ENCODE measurements at places on chromosomes 4 and X.

DNA sequence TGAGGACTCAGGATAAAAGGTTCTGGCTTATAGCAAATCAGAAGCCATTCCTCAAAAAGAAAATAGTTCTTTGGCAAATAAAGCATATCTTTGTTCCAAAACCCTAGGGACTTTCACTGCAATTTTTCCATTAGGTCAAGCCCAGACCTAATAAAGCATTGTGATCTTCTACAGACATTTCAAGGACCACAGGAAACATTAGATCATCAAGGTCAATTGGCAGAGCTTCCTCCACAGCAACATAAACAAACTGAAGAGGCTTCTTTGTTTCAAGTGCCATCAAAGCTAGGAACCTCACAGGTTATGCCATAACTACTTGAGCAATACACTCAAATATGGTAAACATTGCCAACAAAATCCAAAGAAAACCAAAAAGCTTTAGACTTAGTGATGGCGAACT, 144.9 kb downstream of the ANXA5 start:
- DNase-seq: no peak

DNA sequence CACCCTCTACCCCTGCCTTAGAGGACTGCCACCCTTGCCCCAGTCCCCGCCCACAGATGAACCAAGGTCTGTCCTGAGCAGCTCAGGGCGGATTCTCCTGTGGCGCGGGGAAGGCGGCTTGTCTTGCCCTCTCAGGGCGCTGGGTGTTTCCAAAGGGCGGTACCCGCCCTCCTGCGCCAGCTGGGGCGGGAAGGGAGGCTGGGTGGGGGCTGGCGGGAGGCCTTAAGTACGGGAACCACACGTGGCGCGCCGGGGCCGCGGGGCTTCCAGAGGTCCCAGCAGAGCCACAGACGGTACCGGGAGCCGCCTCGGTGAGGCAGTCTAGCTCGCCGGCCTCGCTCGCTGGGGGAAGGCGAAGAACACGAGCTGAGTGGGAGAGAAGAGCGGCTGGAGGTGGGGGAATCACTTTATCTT, 361.1 kb downstream of the MID1IP1 start:
- DNase-seq: peak; percentile 73

GRCh38 chrX:130299279-130300009, 30.7 kb upstream of the ZNF280C start:
- peak; percentile 3 for DNase-seq

DNA sequence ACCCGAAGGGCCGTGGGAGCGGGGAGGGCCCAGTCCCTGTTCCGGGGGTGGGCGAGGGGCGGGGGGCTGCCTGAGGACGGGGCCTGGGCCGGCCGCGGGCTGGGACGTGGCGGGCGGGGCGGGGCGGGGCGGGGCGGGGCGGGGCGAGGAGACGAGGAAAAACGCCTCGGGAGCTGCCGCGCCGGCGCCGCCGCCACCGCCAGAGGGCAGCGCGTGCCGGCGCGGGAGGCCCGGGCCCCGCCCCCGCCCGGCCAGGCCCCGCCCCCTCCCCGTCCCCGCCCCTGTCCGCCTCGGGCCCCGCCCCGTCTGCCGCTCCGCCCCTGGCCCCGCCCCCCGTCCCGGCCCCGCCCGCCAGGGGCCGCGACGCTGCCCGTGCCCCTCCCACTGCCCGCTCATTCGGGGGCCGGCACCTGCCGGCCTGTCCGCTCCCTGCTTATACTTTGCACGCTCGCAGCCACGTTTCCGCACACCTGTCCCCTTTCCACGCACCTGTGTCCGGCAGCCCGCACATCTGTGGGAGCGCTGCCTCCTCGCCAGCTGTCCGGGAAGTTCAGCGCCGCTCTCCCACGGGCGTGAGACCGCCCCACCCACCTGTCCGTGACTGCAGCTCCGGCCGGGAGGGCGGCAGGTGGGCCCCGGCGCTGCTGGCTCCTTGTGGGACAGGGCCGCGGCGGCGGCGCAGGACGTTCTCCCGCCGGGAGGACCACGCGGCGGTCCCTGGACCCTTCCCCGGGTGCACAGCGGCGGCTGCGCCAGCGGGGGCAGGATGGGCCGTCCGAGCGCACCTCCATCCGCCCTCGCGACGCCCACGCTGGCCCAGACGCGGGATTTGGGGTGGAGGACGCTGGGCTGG, 1.7 kb upstream of the FGFRL1 start:
- peak; percentile 73 for DNase-seq

DNA sequence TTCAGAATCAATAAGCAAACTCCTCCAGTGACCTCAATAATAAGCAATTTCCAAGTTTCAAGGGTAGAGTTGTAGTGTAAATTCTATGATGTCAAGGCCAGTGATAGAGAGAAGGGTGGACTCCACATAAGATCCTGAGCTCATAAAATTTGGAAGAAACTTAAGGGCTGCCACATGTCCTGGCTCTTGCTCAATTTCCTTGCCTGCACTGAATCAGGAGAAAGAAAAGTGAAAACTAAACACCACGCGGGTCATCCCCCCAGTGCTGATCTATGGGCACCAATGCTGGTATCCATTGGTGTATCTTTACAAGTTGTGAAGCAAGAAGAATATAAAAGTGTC, 392.0 kb upstream of the INTU start:
- DNase-seq: no peak

DNA sequence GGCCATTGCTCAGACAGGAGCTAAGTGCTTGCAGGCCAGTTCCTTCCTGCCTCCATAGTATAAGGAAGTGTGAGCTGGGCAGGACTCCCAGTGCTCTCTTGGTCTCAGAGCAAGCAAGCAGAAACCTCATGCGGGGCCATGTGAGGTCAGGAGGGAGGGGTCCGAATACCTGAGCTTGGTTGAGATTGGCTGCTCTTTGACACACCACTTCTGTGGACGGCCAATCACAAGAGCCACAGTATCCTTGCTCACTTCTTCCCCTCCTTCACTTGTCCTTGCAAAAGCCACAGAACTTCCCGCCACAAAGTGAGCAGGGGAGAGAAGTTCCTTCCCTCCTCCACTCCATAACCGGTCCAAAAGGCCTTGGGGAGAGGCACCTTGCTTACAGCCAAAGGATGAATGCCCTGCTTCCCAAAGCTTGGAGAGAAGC, 56.7 kb downstream of the PRPS1 start:
- peak; percentile 86 for DNase-seq

DNA sequence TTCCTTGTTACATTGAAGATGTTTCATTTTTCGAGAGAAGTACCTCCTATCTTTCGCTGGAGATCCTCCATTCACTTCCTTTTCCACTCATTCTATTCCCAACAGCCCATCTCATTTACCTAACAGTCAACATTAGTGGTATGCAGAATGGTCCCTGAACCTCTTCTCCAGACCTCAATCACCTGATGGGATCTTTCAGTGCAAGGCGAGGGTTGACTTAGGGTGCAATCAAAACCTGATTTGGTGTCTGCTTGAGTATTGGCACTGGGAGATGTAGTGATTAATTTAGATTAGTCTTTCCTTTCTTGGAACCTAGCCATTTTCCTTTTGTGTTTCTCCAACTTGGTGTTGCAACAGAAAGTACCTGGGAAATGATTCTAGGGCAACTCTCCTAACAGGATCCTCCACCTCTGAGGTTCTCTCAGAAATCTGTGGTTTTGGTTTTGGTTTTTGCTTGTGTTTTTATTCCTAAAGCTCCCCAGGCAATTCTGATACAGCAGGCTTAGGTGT, 18.4 kb downstream of the DDX3X start:
- no peak for DNase-seq

DNA sequence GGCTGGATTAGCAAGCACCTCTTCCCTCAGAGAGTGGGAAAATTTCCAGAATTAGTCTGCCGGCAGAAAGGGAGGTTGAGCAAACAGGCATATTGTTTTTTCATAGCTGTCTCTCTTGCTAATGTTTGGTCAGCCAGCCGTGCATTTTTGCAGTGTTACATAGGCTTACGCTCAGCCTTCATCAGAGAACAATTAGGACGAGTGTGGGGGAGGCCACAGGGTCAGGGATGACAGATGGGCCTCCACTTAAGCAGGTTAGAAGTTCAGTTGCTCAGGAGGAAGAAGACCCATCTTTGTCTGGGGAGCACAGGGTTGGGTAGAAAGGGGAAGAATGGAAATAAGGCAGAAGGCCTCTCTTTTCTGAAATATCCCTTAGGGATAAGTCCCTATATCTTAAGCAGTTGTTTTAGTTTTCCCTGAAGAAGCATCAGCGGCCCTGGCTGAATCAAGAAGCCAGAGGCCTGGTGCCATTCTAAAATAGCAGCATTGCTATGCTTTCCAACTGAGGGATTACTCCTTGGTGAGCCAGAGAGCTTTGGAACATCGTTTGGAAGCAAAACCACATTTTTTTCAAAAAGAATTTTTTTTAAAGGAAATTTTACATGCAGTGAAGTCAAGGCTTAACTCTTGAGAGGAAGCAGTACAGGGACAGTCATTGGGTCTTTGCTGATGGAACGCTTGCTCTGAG, 118.8 kb downstream of the SMIM20 start:
- DNase-seq: no peak

DNA sequence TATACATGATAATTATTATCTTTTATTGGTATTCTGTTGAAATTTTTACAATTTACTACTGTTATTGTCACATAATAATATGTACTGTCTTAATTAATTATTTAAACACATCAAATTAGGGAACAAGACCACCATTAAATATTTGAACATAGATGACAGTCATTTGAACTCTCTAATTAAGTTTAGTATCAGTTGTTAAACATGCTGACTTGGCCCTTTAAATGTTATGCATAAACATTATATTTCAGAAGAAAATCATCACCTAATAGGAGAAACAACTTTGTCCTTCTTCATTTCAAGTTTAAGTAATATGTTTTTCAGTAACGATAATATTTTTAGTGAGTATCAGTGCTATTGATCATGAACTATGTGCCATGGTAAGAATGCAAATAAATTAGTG, 623.5 kb upstream of the GNPDA2 start:
- DNase-seq: no peak

DNA sequence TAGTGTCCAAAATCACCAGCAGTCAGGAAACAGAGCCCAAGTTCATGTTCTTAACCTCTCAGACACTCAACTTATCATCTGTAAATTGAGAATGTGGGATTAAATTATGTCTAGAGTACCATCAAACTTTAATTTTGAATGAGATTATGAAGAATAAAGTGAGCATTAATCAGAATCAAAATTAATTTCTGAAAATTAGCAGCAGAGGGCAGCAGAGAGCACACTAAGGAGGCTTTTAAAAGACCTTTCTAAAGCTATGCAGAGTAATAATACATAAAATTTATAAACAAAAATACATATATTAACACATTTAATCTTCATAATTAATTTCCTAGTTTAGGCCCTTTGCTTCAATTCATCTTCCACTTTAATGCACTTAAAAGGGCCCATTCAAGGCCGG, 7.1 kb downstream of the TASL start:
- DNase-seq: peak; percentile 63

DNA sequence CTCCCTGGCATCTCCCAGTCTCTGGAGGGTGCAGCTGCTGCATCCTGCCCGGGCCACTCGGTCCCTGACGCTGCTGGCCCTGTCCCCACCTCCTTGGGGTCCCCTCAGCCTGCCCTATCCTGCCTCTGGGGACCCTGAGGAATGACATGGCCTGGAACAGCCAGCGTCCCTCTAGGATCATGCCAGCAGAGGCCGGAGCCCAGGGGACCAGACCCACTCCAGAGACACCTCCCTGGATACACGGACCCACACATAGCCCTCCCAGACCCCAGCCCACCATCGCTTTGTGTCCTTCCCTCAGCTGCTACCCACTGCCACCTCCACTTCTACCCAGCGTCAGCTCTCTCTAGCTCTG, 35.5 kb downstream of the CPLX1 start:
- DNase-seq: no peak

GRCh38 chrX:15151267-15152186, 118.4 kb downstream of the ASB9 start:
- DNase-seq: no peak

DNA sequence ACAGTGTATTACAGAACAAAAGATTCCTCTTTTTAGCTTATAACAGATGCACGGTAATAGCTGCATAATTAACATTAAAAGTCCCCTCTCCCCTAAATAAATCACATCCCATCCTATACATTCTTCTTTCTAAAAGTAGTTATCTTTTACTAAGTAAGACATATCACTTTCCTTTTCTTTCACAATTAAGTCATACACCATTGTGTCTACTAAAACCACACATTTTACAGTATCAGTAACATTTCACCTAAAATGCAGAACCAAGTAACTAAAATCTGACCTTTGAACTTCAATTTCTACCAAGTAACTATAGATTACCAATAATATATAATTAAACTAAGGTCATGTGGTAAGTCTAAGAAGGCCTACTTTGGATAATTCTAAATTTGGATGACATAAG, 14.2 kb downstream of the DHX15 start:
- DNase-seq: no peak

GRCh38 chrX:13285229-13285628, 34.6 kb downstream of the ATXN3L start:
- DNase-seq: no peak

GRCh38 chrX:120999413-120999812, 13.9 kb upstream of the CT47A1 start:
- no peak for DNase-seq

GRCh38 chrX:40099055-40099958, 1.5 kb upstream of the BCOR start:
- DNase-seq: peak; percentile 72

- no peak for DNase-seq
Measured at GRCh38 chrX:69192603-69193002, 27.4 kb upstream of the PJA1 start.

GRCh38 chr4:4853921-4854648, 5.4 kb upstream of the MSX1 start:
- DNase-seq: no peak

DNA sequence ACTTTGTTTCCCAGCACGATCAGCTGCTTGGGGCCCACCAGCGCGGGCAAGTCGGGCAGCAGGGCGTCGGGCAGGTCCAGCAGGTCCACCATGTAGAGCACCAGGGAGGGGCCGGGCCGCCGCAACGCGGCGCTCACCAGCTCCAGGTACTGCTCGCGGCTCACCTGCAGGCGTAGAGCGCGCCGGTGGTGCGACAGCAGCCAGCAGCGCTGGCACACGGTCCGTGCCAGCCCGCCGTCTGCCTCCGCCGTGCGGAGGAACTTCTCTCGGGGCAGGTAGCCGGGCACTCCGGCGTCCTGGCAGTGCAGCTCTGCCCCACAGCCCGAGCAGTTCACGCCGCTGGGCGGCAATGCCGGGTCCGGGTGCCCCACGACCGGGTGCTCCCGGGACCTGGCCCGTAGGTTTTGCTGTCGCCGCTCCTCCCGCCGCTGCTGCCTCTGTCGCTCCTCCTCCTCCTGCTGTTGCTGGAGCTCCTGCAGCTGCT, 527 bp downstream of the NOA1 start:
- peak; percentile 35 for DNase-seq

DNA sequence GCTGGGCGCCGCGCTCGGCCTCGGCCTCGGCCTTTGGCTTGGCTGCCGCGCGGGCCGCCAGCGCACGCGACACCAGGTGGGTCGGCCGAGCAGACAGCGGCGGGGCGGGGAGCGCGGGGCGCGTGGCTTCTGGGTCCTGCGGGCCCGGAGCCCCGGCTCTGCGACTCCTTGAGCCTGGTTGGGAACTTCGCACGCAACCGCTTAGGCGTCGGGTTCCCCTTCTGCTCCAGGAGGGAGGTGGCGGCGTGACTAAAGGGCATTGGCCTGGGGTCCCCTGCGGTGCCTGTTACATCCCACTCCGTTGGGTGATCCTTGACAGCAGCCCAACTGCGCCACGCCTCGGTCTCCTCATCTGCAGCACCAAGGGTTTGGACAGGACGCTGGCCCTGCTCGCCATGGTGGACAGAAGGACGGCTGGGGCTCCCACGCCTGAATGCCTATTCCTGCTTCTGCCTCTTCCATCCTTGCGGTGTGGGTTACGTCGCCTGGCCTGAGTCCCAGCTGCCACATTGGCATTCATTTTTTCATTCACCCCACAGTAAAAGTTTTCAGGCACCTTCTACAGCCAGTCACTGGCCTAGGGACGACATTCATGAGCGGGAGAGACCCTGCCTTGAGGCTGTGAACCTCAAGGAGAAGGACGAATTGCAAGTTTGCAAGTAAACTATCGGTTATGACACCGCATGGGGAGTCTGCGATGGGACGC, 631 bp downstream of the EVC start:
- DNase-seq: no peak

All from hematopoietic multipotent progenitor cell treated with erythropoietin and hydrocortisone succinate and interleukin-3 and kit ligand, for 6 days (in vitro differentiated cells).